ENCODE measurements at places on chromosomes 1 and 21.
A peak's percentile ranks its signal among the peaks of the same experiment; 100 is the strongest.

GRCh38 chr1:150487763-150488115 is 520 bp downstream of the TARS2 start:
- DNase-seq, result no peak

- peak; percentile 4 for DNase-seq
These were observed 330.9 kb downstream of the S1PR1 start for GRCh38 chr1:101567582-101568189.

- no peak for DNase-seq
These were observed 107.0 kb upstream of the TSPAN2 start for GRCh38 chr1:115196296-115196695.

GRCh38 chr1:177340601-177341067 is 169.9 kb downstream of the BRINP2 start:
- no peak for DNase-seq

DNA sequence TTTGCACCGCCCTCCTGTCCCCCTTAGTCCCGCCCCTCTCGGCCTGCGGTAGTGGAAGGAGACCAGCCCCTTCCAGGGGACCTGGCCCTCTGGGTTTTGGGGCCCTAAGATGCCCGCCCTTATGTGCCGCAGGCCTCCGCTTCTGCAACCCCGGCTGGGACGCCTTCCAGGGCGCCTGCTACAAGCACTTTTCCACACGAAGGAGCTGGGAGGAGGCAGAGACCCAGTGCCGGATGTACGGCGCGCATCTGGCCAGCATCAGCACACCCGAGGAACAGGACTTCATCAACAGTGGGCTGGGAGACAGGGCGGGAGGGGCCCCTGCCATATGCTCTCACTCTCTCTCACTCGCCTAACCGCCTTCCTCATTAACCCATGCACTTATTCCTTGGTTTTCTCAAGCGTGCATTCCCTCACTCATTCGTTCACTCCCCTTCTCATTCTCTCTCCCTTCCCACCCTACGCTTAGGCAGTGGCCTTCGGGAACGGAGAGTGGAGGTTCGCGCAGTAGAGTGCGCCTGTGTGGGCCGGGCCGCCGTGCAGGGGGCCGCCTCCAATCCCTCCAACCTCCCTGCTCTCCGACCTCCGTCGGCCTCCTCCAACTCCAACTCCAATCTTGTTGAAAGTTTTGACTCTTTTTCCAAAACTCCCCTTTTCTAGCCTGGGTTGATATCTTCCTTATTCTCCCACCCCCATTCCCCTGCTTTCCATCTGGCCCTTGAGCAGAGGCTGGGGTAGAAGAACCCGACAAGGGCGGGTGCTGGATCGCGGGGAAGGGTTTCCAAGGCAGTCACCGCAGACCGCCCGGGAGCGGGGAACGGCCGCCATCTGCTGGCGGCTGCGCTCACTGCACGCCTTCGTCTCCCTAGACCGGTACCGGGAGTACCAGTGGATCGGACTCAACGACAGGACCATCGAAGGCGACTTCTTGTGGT is 15.2 kb downstream of the BCAN start:
- peak; percentile 60 for DNase-seq

- no peak for DNase-seq
These were observed 599.6 kb downstream of the PTPRU start for GRCh38 chr1:29835874-29836273.

GRCh38 chr1:63674865-63675419 is 81.7 kb downstream of the PGM1 start:
- no peak for DNase-seq

DNA sequence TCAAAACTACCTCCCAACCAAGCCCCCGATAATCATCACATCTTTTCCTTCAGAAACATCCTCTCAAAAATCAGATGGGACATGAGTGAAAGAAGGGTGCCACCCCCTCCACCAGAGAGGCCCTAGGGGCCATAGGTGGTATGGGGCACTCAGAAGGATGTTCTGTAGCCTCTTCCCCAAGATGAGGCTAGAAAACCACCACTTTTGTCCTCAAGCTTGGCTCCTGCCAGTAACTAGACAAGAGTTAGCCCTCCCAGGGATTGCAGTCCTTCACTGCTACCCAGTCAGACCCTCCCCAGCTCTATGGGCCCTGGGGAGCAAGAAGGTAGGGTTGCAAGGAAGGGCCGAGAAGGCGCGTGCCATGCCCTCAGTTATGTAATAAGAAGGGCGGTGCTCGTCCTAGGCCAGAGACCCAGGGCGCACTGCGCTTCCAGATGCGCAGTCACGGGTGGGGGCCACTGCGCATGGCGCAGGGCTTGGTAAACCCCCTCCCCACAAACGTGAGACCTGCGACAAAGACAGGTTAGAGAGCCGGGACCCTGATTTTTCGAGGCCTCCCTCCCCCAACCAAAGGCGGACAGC is 69.7 kb downstream of the CD46 start:
- no peak for DNase-seq

GRCh38 chr21:37896788-37897187 is 19.5 kb downstream of the KCNJ6 start:
- no peak for DNase-seq

DNA sequence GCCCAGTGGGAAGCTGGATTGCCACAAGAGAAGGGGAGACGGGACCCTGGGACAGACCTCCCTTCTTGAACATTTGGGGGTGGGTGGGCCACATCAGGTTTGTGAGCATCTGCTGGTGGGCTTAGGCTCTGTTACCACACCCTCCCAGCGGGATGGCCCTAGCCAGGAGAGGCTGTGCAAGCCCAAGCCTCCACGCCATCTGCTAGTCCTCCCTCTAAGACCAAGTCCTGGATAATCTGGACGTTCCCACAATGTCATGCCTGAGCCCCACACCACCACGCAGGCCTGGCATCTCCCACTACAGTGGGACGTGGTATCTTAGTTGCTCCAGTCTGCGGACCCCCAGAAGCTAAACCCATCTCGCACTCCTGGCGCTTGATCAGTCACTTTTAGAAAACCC is 3.7 kb upstream of the IBA57 start:
- no peak for DNase-seq

GRCh38 chr1:109161858-109162606 is 48.1 kb downstream of the ELAPOR1 start:
- DNase-seq, result no peak

DNA sequence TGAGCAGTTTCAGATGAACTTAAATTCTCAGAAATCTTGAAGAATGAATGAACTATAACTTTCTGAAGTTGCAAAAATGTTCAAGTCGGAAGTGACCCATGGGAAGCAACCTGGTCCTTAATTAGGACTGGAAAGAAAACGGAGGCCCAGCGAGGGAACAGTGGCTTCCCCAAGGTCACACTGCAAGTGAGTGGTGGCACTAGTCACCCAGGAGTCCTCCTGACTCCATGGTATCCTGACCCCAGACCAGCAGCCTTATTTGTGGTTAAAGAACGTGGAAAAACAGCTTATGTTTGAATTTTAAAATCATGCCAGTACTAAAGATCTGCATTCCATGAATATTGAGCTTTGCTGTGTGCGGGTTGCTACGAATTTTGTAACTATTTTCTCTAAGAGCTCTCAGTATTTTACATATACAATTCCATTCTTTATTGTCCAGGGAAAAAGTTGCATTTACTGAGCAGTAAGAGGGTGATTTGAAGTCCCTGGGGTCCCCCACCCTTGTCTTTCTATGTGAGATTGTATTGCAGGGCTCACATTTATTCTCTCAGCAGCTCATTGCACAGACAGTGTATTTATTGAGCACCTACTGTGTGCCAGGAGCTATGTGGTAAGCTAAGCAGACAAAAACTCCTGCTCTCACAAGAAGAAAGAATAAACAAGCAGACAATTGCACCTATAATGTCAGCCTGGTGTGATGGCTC is 61.6 kb upstream of the ATP5PO start:
- DNase-seq, result no peak

- no peak for DNase-seq
These were observed 266.4 kb upstream of the TMEM51 start for GRCh38 chr1:14887044-14887566.

- DNase-seq, result no peak
These were observed 810.2 kb upstream of the ADAMTS5 start for GRCh38 chr21:27776925-27777553.

DNA sequence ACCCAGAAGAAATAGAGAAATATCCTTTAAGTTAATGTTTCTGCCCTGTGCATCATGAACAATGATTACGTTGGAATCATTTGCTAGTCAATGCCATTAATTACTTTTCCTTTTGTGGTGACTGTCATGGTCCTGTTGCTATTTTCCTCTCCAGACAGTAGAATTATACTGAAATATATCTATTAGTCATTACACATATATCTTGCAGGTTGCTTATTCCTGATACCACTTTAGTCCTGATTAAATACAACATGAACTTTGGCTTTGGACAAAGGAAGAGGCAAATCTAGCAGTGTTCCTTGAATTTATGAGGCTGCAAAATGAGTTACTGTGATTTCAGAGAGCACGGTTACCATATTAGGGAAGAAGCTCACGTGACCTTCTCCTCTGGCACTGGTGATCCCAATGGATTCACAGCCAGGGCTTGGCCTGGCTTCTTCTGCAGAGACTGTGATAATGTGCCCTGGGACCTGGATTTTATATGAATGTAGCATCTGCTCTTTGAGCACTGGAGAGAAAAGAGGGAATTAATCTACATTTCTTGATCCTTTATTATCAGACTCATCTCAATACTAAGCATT is 12.4 kb upstream of the KRTAP19-8 start:
- no peak for DNase-seq

GRCh38 chr1:47782414-47783166 is 214.6 kb downstream of the TRABD2B start:
- no peak for DNase-seq

DNA sequence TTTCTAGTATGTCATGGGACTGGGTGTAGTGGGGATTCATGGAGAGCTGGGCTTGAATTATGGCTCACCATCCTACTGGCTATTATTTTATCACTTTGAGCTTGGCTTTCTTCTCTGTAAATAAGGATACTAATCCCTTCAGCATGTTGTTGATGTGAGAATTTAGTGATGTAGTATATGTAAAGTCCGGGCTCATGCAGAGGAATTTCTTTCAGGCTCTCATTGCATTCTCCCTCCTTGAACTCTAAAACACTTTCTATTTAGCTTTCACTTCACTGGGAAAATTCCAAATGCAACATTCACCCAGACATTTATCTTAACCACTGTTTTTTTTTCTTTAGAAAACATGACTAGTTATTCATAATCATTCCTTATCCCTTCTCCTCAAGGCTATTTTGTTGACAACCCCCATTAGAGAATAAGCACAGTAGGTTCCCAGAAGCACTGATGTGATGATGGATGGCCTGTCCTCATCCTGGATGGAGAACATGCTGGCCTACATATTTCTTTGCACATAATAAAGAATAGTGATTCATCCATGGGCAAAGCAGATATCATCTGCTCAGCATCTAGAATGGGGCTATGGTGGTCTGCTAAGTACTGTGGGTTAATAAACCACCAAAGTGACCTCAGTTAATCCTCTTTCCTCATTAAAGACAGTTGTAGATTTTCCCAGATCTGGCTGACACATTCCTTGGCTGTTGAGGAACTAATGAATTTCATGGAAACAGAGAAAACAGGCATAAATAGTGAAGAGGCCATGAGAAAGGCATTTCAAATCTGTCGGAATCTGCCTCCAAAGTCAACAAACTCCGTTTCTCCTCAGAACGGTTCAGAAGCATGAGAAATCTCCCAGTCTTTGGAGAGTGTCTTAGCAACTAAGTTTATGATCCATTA is 68.0 kb upstream of the CYP2J2 start:
- DNase-seq, result no peak

Measured in stimulated activated CD8-positive, alpha-beta memory T cell treated with anti-CD3 and anti-CD28 coated beads, Interleukin-15, amount 100 ng/mL, for 1 hour (primary cell).